SHP77 (cell line): ENCODE measurements at places on chromosomes 3 and 15.

DNA sequence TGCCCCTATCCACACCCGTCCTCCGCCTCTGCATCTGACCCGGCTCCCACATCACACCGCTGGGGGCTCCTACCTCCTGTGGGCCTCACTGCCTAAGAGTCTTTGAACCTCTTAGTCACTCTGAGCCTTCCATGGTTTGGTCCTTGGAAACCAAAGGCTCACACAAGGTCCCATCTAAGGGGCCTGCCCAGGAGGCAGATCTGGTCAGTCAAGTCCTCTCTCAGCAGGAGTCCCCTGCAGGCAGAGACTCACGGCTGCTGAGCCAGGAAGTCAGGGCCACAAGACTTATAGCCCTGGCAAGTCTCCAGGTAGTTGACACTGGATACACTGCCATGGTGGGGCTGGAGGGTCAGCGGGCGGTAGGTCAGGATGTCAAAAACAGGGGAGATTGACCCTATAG lies 31.2 kb upstream of the ALDH1L1 start:
- DNase-seq, result no peak

- DNase-seq, result no peak
Measured at GRCh38 chr3:10353160-10353559, 32.2 kb upstream of the SEC13 start.

GRCh38 chr15:33104212-33104611 lies 90.3 kb downstream of the FMN1 start:
- no peak for DNase-seq

- DNase-seq, result no peak
Measured at GRCh38 chr15:41474436-41474835, 19.2 kb upstream of the ITPKA start.

- no peak for DNase-seq
Measured at GRCh38 chr3:142898346-142899213, 9.7 kb upstream of the PCOLCE2 start.

GRCh38 chr3:48830715-48831114 lies 17.0 kb downstream of the PRKAR2A start:
- DNase-seq, result no peak

GRCh38 chr15:43251185-43251870 lies 15.4 kb downstream of the TGM5 start:
- no peak for DNase-seq

- peak; percentile 37 for DNase-seq
Measured at GRCh38 chr15:90868261-90868689, at the start of gene FURIN. Gene FURIN (plus strand): TSS chr15:90868588. CDS start chr15:90875741, 7,153 bp downstream.

GRCh38 chr3:134527538-134528186 lies 41.8 kb downstream of the CEP63 start:
- DNase-seq, result no peak

DNA sequence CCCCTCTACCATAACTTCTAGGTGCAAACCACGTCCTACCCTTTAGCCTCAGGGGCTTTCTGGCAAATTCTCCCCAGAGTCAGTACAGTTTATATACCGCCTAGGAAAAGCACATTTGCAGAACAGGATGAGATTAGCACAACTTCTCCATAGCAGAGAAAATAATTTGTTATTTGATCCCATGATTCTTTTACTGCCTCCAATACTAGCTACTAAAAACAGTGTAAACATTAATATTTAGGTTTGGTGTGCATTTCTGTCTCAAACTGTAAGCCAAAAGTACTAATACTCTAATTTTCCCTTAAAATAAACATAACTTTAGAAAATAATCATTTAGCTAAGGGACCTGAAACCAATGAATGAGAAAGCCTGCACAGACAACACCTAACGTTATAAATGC lies 4.5 kb downstream of the CPEB1 start:
- DNase-seq, result no peak
